ENCODE measurements at places on chromosomes 3 and 15.

GRCh38 chr15:84023636-84024035, 211.9 kb upstream of the GOLGA6L4 start:
- DNase-seq, result peak; percentile 58

- peak; percentile 13 for DNase-seq
These were observed 187.1 kb downstream of the PDE8A start for GRCh38 chr15:85168642-85169173.

GRCh38 chr3:55885721-55886120, 398.6 kb upstream of the WNT5A start:
- DNase-seq, result no peak

- no peak for DNase-seq
These were observed 246.3 kb downstream of the GOLGA6L6 start for GRCh38 chr15:20295238-20295811.

GRCh38 chr15:82079736-82080135, 33.9 kb upstream of the MEX3B start:
- DNase-seq, result peak; percentile 11

DNA sequence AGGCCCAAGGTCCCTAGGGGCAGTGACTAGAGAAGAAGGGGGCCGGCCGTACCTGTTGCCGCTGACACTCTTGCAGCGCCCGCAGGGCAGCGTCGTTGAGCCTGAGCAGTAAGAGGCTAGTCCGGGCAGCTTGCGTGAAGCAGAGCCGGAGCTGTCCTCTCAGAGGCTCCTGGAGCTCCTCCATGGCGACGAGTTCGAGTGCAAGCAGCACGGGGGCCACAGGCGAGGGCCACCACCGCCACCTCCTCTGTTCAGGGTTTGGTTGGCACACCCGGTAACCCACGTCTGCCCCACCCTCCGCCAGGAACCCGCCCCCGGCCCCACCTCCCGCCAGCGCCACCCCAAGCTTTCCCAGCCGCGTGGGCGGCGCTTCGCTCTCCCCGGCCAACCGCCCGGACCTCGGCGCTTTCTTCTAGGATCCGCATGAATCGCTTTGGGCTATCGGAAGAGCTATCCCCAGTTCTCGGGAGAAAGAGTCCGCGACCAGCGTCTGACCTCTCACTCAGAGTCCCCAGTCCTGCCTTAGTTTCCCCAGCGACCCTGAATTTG, at the start of gene ELL3:
ELL3 (minus strand) TSS at position 249 of the 549 bp plus-strand sequence; CDS start at position 184, 65 bp downstream.
- DNase-seq, result peak; percentile 72

GRCh38 chr3:66441692-66442091, 59.1 kb downstream of the LRIG1 start:
- no peak for DNase-seq

DNA sequence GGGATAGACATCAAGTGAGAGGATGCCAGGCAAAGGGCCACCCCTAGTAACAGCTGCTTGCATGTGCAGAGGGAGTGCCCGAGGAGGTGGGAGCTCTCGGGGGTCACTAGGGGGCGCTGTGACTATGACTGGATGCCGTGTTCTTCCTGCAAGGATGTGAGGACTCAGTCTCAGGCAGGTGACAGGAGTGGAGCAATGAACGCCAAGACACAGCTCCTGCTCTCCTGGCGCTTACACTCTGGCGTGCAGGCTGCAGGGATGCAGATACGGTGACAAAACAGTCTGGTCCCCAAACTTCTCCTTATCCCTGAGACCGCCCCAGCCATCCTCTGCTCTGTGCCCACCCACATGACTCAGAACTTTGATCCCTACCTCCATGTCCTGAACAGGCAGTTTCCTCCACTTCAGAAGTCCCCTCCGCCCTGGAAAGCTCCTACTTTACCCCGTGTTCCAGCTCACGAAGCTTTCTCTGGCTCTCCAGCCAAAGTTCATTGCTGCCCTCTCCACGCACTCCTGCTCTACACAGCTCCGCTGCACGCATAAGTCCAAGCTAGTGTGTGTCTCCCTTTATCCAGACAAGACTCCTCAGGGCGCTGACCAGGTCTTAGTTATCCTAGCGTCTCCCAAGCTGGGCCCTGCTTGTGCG, 14.7 kb downstream of the RHOV start:
- DNase-seq, result peak; percentile 83

DNA sequence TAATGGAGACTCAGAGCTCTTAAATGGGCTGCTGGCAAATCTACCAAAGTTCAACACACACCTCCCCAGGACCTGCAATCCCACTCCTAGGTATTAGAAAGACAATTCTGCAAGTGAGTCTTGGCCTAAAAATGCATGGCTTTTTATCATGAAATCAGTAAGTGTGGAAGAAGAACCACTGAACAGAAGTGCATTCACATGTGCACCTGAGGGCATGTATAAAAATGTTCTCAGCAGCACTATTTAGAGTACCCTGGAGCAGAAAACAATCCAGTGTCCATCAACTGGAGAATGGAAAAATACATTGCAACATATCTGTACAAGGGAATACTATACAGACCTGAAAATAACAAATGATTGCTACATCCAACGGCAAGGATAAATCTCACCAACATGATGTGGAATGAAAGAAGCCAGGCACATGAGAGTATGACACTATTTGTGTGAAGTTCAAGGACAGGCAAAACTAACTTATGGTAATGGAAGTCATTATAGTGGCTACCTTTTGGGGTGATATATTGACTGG, 8.1 kb upstream of the SLC6A1 start:
- DNase-seq, result no peak

DNA sequence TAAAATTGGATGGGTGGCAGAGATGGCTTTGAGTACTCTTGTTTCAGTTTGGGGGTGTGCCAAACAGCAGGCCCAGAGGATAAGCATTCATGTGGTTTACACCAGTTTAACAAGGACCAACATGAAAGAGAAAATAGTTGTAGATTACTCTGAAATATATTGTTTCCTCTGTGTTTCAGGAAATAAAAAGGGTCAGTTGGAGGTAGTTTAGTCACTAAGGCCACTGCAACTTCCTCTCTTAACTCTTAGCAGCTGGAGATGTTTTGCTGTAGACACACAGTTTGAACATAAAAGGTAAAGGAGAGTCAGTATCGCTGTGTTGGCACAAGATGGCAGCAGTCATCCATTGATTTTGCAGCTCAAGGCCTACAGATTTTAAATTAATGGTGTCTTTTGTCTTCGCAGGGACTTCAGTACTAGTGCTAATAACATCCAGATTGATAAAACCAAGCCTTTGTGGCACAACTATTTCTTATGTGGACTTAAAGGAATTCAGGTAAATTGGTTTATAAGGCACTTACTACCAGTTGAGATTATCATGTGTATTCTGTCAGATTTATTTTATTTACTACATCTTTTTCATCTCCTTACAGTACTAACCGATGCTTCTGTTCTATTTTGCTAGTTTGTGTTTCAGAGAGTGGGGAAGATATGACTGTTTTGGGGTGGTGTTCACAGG, 65.5 kb downstream of the GALK2 start:
- peak; percentile 91 for DNase-seq

- peak; percentile 81 for DNase-seq
These were observed 2.6 kb downstream of the BHLHE40 start for GRCh38 chr3:4981665-4982494.

DNA sequence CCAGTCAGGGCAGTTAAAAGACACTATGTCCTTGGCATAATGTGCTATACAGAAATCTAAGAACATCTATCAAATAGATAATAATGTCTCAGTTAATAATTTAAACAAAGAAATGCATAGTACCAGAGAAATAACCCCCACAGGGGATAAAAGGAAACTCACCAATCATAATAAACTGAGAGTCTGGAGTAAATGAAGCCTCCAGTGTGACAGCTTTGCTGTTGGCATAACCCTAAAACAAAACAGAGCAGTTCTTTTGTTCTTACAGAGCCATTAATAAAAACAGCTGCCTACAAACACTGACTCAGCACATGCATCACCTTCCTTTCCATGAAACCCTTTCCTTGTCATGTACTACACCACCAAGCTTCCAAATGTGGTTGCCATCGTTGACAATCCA, 13.5 kb downstream of the PPM1M start:
- peak; percentile 38 for DNase-seq
